Cerebellar nuclear complex (tissue), 1 donor: ENCODE measurements at places on chromosomes 13 and 19.

GRCh38 chr19:18456974-18457373, 19.0 kb upstream of the ISYNA1 start:
- DNase-seq = no peak

- DNase-seq = no peak
These were observed 9.7 kb upstream of the GIPC1 start for GRCh38 chr19:14505488-14506239.

DNA sequence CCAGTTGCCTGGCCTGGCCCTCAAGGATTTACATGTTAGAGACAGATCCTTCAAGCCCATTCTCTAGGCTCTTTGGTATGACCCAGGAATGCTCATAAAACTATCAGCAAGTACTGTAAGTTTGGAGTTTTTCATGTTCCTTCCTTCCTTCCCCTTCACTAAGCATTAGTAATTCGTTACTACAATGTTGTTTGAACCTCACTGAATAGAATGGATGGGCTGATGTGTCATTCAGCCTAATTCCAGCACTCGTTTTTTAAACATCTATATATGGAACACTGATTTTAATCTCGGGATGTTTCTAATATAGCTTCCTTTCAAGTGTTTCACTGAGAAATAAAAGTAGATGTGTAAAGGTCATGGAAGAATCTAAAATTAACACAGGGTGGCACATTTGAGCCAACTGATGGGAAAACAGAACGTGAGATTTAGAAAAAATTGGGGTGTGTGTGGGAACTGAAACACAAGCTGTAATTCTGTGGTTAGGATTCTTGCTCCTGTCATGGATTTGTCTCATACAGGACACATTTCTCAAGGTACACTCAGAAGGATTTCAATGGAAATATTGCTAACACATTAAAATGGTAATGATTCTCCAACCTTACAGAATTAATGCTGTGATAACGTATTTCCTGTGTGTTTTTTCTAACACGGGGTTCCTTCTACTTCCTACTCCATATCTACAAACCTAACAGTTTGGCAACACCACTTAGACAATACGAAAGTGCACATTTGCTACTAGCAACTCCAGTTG, 93.4 kb downstream of the FLT1 start:
- DNase-seq = no peak

- DNase-seq = no peak
These were observed 1.4 kb downstream of the BTBD2 start for GRCh38 chr19:2014131-2014571.
